Activated naive CD4-positive, alpha-beta T cell treated with anti-CD3 and anti-CD28 coated beads, Interleukin-2, amount 50 U/mL, for 72 hours (primary cell): ENCODE measurements at places on chromosomes 12 and 14. TPM values are rescaled to one million over a fixed set of nuclear protein-coding genes. Genes with fewer than 3 reads are reported as not detected.

DTX1 gene
- total RNA-seq = 17.3 TPM

GRCh38 chr14:25050269-25051150 lies 563 bp upstream of the STXBP6 start:
- DNase-seq = no peak

DNA sequence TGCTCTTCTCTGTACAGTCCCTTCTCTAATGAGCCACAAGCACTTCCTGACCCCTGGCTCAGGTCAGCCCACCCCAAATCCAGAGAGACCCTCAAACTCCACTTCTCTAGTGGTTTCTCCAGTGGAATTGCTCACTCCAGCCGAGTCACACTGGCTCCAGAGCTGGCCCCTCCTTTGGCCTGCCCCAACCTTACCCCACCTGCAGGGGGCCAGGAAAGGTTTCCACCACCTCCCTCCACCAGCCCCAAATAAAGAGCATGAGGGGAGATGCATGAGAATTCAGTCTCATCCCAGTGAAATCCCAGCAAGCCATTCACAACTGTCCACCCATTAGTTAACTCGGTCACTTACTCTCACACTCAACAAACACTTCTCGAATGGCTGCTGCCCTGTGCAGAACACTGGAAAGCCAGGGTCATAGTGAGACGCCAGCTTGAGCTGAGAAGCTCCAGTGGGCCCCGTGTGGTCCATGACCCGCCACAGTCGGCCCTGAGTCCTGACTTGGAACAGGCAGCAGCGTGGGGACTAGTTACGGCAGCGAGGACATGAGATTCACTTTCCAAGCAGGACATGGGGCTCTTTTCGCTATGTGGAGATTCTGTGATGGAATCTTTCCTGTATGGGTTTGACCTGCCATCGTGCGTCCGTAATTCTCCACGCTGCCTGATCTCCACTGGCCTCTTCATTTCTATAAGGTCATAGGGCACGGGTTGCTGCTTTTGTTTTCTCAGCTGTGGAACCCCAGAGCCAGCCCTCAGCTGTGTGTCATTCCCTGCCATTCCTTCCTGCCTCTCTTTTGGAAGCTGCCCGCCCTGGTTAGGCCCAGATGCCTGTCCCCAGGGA lies 44.2 kb downstream of the SLC6A12 start:
- no peak for DNase-seq

DNA sequence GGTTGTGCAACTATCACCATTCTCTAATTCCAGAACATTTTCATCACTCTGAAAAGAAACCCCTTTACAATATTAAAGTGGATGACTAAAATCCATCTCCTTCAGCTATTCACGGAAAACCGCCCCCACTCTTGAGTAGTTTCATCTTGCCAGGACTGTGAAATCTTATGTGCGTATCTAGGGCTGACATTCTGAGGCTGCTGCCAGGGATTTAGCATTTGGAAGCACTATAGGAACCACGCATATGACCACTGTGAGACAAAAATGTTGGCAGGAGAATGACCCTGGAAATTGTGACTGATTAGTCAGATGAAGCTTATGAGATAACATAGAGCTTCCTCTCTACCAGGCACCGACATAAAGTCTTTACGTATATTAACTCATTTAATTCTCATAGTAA lies 305.2 kb upstream of the PDE3A start:
- DNase-seq = no peak

DNA sequence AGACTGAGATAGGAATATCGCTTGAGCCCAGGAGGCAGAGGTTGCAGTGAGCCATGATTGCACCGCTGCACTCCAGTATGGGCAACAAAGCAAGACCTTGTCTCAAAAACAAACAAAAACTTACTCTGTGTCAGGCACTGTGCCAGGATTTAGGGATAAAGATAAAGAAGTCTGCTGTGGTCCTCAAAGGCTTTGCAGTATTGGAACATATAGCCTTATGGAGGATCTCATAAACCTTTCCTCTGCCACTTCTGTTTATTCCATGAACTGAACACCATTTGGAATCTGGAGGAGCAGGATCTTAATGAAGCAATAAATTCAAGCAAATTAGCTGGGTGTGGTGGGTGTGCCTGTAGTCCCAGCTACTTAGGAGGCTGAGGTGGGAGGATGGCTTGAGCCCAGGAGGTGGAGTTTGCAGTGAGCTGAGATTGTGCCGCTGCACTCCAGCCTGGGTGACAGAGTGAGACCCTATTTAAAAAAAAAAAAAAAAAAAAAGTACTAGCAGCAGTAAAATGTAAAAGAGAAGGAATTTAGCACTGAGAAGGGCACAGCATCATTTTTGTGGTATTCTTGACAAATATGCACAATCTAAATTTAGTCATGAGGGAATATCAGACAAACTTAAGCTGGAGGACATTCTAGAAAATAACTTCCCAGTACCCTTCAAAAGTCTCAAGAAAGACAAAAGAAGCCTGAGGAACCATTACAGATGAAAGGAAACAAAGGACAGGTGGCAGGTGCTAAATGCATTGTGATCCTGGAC lies 27.1 kb downstream of the BMAL2 start:
- DNase-seq = no peak

DNA sequence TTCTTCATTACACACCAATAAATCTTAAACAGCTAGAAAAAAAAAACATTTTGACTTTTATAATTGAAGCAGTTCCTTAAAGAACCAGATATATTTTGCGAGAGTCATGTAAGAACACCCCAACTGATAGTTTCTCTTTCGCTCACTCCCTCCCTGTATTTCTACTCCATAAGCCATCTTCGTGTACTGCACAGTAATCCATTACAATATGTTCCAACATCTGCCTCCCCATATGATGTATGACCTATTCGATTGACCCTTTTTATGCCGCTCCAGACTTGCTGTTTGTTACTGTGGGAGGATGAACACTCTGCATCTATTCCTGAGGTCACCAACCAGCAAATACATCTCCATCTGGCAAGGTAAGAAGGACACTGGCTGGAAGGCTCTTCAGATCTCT lies 331.7 kb downstream of the SOX5 start:
- no peak for DNase-seq

- no peak for DNase-seq
These were observed 748.8 kb downstream of the C12orf50 start for GRCh38 chr12:87280356-87280755.

GRCh38 chr12:106910202-106910601 lies 45.5 kb upstream of the TMEM263 start:
- DNase-seq = no peak
